ENCODE measurements at places on chromosomes 12 and 14. TPM values are rescaled to one million over a fixed set of nuclear protein-coding genes. Genes with fewer than 3 reads are reported as not detected.

DNA sequence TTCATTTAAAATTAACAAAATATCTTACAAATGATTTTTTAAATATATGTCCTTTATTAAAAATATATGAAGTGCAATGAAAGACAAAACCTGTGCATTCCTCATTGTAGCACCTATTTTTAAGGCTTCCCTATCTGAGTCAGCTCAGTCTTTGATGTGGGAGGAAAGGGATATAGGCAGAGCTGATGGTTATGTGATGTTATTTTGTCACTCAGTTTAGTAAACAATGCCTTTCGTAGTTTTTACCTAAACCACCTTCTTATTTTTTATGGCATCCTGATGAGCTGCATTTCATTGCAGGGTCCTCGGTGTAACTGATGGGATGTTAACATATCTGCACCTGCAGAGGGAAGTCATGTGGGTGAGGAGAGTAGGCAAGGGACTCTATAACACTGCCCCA is 58.9 kb upstream of the FRMD6 start:
- peaks cover 10% of the 10 kb centered on the region for H3K4me1 ChIP-seq
- H3K4me3 ChIP-seq = no peak overlapping the region
- H3K27ac ChIP-seq = no peak overlapping the region
- H3K36me3 ChIP-seq = no peaks in the 10 kb centered on the region
- H3K27me3 ChIP-seq = no peaks in the 10 kb centered on the region

- peak; percentile 8 for DNase-seq
- no peaks in the 10 kb centered on the region for H3K36me3 ChIP-seq
These were observed 56.9 kb downstream of the LMNTD1 start for GRCh38 chr12:25496098-25496587.

- no peak overlapping the region for H3K27ac ChIP-seq
- H3K27me3 ChIP-seq = no peaks in the 10 kb centered on the region
- H3K36me3 ChIP-seq = no peaks in the 10 kb centered on the region
- H3K4me3 ChIP-seq = no peak overlapping the region
These were observed 507.5 kb downstream of the NAV3 start for GRCh38 chr12:78338054-78338785.

DNA sequence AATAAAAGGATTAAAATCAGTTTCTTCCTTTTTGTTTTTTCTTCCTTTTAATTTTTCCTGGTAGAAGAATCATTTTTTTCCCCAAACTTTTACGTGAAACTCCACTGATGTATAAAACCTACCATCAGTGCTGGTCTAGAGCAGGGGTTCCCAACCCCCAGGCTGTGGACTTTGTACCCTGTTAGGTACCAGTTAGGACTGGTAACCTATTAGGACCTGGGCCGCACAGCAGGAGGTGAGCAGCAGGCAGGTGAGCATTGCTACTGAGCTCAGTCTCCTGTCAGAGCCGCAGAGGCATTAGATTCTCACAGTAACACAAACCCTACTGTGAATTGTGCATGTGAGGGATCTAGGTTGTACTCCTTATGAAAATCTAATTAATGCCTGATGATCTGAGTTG is 10.1 kb downstream of the SMCO2 start:
- H3K4me3 ChIP-seq = no peak overlapping the region
- no peaks in the 10 kb centered on the region for H3K27me3 ChIP-seq
- H3K27ac ChIP-seq = no peak overlapping the region
- H3K4me1 ChIP-seq = no peaks in the 10 kb centered on the region

GRCh38 chr14:69932391-69932790 is 53.2 kb downstream of the SMOC1 start:
- H3K4me3 ChIP-seq = no peak overlapping the region
- no peaks in the 10 kb centered on the region for H3K27me3 ChIP-seq
- no peaks in the 10 kb centered on the region for H3K36me3 ChIP-seq
- no peak overlapping the region for H3K27ac ChIP-seq
- DNase-seq = no peak
- peaks cover 17% of the 10 kb centered on the region for H3K4me1 ChIP-seq

DNA sequence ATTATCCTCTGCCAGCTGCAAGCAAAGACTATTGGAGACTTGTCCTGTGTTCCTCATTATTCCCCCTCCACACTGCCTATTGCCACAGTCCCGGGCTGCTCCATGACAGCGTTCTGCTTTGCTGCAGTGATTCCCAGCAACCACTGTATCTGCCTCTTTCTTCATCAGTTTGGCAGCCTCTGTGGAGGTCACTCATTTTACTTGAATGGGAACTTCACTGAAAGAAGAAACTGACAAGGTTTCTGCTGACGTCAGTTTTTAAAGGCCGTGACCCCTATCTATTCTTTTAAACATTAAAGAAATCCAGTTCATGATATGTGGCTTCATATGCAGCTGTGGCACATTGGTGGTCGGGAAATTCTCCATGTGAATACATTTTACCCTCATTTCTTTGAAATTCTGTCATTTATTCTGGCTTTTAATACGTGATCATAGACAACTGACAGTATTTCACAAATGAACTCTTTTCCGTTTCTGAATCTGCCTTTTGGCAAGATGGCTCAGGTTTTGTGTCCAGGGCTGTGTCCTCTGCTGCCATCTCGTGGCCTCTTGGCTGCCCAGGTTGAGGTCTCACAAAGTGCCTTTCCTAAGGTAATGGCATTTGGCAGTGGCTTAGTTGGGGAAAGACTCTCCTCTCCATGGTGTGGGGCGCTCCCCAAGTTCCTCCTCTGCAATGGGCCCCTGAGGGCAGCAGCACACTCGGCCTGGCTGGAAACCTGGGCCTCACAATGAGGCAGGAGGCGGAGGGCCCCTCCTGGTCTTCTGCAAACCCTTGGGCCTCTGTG is 5.8 kb downstream of the TMEM253 start:
- DNase-seq = peak; percentile 83
- H3K4me1 ChIP-seq = peaks cover 32% of the 10 kb centered on the region
- peak overlapping the region; percentile 99 for H3K27ac ChIP-seq
- no peak overlapping the region for H3K4me3 ChIP-seq
- H3K36me3 ChIP-seq = no peaks in the 10 kb centered on the region

The MARCHF9 gene
- 16.9 TPM for total RNA-seq
